Ascending aorta (tissue), 2 donors: ENCODE measurements at places on chromosomes 5 and 9. TPM values are rescaled to one million over a fixed set of nuclear protein-coding genes. Genes with fewer than 3 reads are reported as not detected.

GRCh38 chr5:135376961-135377624 lies 21.9 kb downstream of the MACROH2A1 start:
- DNase-seq, result no peak

GRCh38 chr9:16873126-16873802 lies 2.8 kb upstream of the BNC2 start:
- no peak for DNase-seq

- DNase-seq, result no peak
Measured at GRCh38 chr5:145921211-145921610, 15.2 kb upstream of the SH3RF2 start.

DNA sequence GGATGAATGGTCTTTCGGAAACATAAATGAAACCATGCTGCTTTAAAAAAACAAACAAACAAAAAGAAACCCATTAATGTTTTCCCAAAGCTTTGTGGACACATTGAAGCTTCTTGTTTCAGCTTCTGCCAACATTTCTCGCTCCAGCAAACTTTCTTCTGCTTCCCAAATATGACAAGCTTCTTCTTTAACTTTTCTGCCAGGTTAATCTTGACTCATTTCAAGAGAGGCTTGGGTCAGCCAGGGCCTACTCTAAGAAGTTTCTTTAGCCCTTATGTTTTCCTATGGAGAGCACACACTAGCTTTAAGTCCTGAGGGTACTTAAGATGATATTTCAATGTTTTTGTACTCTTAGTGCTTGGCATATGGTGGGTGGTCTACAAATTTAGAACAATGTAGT lies 6.1 kb downstream of the ANXA1 start:
- DNase-seq, result no peak

GRCh38 chr9:71094708-71095251 lies 26.6 kb downstream of the TRPM3 start:
- DNase-seq, result no peak

DNA sequence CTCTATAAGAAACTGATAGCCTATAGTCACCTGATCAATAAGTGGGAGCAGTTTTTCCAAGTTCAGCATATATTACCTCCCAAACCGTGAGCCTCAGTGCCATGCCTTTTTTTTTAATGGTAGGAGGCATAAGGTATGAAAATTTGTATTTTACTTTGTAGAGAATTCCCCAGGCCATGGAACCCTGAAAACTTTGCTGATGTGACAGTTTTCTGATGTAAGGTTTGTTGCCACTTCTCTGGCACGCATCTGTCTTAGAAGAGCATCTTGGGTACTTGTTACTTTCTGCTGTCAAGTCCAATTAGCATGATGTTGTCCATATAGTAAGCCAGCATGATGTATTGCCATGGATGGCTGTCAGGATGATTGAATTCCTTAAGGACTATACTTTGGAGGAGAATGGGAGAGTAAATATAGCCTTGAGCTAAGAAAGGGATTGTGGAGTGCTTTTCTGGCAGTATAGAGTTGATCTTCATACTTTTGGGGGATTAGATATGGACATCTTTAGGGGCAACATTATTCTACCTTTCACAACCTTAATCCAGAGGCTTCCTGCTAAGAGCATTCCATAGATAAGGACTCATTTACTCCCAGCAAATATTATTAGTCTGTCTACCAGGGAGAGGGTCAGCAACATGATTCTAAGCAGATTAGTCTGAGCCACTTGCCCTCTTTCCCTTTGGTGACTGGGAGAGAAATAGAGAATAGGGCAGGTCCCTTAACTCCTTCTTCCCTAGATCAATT lies 389.6 kb downstream of the YTHDC2 start:
- no peak for DNase-seq

GRCh38 chr5:60489856-60490255 lies 210.1 kb downstream of the DEPDC1B start:
- no peak for DNase-seq

- DNase-seq, result no peak
Measured at GRCh38 chr5:179796877-179797608, 3.3 kb downstream of the LTC4S start.

DNA sequence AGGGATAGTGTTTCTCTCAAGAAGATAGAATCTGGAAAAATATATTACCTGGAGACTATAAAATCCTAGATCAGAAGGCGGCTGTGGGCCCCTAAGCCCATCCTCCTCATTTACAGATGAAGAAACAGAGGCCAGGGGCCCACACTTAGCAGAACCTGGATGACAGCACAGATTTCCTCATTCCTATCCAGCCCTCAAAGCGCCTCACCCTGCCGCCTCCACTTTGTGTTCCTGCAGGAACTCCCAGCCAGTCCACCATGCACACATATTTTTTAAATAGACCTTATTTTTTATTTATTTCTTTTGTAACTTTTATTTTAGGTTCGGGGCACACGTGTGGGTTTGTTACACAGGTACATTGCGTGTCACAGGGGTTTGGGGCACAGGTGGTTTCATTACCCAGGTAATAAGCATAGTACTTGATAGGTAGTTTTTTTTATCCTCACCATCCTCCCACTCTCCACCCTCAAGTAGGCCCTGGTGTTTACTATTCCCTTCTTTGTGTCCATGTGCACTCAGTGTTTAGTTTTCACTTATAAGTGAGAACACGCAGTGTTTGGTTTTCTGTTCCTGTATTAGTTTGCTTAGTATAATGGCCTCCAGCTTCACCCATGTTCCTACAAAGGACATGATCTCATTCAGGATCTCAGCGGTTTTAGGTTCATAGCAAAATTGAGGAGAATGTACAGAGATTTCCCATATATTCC lies 85.5 kb upstream of the MAP1B start:
- DNase-seq, result no peak

- DNase-seq, result no peak
Measured at GRCh38 chr9:87578625-87579024, 81.0 kb downstream of the DAPK1 start.

GRCh38 chr9:106588626-106589025 lies 274.3 kb upstream of the ZNF462 start:
- no peak for DNase-seq

- no peak for DNase-seq
Measured at GRCh38 chr9:138037140-138037539, 159.6 kb downstream of the CACNA1B start.

- DNase-seq, result peak; percentile 3
Measured at GRCh38 chr5:1747803-1748085, 51.9 kb downstream of the MRPL36 start.

DNA sequence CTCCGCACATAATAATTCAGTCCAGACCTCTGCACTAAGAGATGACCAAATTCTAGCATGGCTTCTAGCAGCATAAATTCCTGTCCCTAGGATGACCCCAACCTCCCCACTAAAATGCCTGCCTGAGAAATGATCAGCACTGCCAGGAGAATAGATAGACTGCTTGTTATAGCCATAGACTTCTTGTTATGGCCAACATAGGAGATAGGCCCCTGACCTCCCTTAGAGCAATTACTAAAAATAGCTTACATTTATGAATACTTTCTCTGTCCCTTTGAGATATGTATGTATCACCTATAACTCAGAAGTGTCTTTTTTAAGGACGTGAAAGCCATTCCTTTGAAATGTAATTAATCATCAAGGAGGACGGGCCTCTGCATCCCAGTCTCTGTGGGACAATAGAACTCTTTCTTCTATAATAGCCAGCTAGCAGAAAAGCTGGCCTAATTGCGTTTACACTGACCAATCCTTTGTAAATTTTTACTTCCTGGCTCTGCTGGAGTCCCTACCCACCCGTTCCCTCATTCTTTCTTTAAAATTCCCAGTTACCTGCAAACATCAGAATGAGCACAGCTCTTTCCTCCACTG lies 1002.7 kb downstream of the CDH18 start:
- DNase-seq, result no peak

- no peak for DNase-seq
Measured at GRCh38 chr9:130532426-130533080, 46.8 kb upstream of the FUBP3 start.

- DNase-seq, result no peak
Measured at GRCh38 chr9:95462249-95463147, 54.3 kb downstream of the PTCH1 start.

- DNase-seq, result no peak
Measured at GRCh38 chr9:114000671-114001409, 77.3 kb downstream of the AMBP start.

- DNase-seq, result no peak
Measured at GRCh38 chr5:13957032-13957645, 12.7 kb upstream of the DNAH5 start.

GRCh38 chr5:116572350-116573278 lies 2.0 kb downstream of the SEMA6A start:
- DNase-seq, result no peak

DNA sequence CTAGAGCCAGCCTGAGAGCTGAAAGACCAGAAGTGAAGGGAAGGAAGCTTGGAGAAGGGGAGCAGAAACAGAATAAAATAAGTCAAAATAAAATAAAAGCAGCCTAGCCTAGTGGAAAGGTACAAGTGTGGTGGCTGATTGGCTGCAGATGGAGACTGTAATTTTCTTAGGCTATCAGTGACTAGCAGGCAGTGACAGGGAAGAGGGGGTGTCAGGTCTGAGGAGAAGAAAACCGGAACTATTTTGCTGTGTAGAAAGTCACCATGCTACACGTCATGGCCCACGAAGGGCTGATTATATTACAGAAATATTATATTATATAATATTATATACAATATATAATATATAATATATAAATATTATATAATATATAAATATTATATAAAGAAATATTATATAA lies 98.1 kb upstream of the TAF11L2 start:
- no peak for DNase-seq

GRCh38 chr5:16666883-16667398 lies 50.1 kb upstream of the RETREG1 start:
- DNase-seq, result no peak

DNA sequence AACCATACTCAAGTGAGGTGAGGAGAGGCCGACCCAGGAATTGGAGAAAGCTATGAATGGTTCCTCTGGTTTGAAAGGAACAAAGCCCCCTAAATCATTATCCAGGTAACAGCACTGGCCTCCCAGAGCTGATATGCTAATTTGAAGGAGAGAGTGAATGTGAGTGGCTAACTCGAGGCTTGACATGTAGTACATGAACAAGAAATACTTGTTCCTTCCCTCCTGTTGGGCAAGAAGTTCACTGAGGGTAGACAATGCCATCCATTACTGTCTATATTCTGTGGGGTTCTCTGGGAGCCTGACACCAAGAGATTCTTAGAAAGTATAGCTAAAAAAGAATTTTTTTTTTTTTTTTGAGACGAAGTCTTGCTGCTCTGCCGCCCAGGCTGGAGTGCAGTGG lies 32.5 kb upstream of the ZNF354A start:
- no peak for DNase-seq

The SPATA31A5 gene
- not detected for total RNA-seq

The ARID3C gene
- total RNA-seq, result not detected

The AJM1 gene
- total RNA-seq, result 5.9 TPM

The NAIF1 gene
- 48.2 TPM for total RNA-seq

The ZFP2 gene
- total RNA-seq, result 0.75 TPM

The TYRP1 gene
- total RNA-seq, result not detected

The HAVCR1 gene
- total RNA-seq, result not detected
